ENCODE measurements at places on chromosomes 1 and 21.

DNA sequence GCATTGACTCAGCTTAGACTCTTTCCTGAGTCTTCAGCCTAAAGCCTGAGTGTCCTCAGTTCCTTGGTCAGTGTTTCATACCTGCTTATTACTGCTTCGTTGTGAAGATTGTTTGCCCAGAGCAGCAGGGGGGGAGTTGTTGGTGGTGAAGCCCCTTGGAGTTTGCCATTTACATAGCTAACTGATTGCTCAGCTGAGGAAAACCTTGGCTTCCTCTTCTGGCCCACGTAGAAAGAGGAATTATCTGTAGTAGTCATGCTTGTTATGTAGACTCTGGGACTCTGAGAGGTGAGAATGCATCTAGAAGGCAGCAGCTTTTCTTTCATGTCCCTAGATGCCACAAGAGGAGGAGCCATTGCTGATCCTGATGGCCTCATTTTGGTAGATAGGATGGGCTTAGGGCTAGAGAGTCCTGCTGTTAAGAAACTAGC lies 125.9 kb downstream of the MAST2 start:
- peak; percentile 92 for DNase-seq

DNA sequence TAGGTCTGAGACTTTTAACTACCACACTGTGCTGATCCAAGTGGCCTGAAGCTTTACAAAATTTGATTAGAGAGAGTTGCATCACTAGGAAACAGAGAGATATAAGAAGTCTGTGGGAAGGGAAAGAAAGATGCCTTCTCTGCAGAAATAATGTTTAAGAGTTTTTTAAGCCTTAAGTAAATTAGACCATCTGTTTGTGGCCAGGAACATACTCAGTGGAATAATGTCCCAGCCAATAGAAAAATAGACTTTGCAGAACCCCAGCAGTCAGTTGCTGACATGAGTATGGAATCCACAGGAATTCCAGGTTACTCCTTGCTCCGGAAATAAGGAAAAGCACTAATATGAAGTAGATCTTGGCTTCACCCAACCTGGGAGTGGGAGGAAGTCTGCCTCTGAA lies 144.8 kb downstream of the ST6GALNAC5 start:
- no peak for DNase-seq

DNA sequence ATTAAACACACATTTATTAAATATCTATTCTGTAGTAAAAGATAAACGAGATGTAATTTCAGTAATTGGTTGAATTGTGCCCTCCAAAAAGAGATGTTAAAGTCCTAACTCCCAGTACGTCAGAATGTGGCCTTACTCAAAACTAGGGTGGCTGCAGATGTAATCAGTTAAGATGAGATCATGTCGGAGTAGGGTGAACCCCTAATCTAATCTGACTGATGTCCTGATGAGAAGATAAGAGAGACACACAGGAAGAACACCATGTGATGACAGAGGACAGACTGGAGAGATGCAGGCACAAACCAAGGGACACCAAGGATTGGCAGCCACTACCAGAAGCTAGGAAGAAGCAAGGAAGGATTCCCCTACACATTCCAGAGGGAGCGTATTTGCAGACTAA lies 104.1 kb downstream of the SLC25A24 start:
- no peak for DNase-seq

- DNase-seq, result no peak
These were observed 325.9 kb upstream of the ADAMTS5 start for GRCh38 chr21:27292783-27293182.

GRCh38 chr21:27819299-27819698 lies 852.4 kb upstream of the ADAMTS5 start:
- no peak for DNase-seq

- DNase-seq, result no peak
These were observed 57.9 kb downstream of the PHTF1 start for GRCh38 chr1:113701429-113701828.

DNA sequence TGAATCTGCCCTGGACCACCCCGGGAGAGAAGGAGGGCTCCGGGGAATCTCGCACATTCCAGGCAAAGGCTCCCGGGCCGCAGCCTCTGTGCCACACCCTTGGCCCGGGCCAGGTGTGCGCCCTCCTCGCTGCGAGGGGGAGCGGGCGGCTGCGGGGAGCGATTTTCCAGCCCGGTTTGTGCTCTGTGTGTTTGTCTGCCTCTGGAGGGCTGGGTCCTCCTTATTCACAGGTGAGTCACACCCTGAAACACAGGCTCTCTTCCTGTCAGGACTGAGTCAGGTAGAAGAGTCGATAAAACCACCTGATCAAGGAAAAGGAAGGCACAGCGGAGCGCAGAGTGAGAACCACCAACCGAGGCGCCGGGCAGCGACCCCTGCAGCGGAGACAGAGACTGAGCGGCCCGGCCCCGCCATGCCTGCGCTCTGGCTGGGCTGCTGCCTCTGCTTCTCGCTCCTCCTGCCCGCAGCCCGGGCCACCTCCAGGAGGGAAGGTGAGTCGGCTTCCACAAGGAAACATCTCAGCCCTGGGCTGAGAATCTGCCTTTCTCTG lies at the start of gene LAMC2:
Gene LAMC2, plus strand, starts transcription at position 324 of the 550 bp plus-strand sequence. Its CDS starts 89 bp downstream, at position 413.
- DNase-seq, result peak; percentile 95

DNA sequence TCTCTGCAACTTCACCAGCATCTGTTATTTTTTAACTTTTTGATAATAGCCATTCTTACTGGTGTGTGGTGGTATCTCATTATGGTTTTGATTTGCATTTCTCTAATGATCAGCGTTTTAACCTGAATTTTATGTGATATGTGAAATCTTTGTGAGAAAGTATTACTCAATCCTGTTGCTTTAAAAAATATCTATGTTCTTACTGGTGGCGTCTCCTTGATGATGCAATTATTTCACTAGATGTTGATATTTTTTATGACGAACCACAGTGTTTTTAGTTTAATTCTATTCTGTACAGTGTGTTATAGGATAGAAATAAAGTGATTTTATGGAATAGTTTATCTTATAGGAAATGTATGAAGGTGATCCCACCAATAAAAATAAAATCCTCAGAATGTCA lies 54.7 kb upstream of the GPR88 start:
- DNase-seq, result no peak

- no peak for DNase-seq
These were observed 21.5 kb upstream of the GPR37L1 start for GRCh38 chr1:202101184-202101583.

- no peak for DNase-seq
These were observed 6.2 kb upstream of the AADACL3 start for GRCh38 chr1:12709696-12710095.

DNA sequence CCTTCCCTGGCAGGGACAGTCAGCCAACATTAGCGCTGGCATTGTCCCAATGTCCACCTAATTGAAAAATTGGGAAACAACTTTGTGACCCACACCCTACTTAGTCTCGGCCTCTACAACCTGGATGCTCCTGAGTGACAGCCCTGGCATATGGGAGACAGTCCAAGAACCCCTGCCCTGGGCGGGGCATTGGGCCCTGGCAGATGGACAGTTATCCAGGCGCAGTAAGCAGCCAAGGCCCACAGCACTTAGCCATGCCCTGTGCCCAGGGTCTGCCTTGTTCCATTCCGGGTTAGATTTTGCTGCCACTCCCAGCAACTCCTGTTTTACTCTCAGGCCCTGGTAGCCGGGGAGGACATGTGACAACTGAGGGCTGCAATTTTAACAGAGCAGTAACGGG lies 50.3 kb downstream of the NFASC start:
- no peak for DNase-seq

DNA sequence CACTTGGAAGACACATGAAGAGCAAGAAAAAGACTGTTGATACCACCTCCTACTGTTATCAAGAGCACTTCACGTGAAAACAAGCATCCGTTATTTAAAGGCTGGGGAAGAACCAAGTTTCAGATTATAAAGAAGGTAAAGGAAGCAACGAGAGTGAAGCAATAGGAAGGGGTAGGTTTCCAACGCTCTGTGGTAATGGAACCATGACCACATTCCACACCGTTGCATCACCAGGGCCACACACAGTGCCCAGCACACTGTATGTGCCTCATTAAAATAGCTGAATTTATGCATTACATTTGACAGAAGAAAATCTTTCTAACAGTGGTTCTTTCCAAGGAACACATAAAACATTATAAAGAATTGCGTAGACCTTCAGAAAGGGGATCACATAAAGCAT lies 435.8 kb downstream of the MRPL39 start:
- DNase-seq, result no peak

GRCh38 chr1:211198880-211199279 lies 60.3 kb upstream of the RCOR3 start:
- DNase-seq, result no peak

DNA sequence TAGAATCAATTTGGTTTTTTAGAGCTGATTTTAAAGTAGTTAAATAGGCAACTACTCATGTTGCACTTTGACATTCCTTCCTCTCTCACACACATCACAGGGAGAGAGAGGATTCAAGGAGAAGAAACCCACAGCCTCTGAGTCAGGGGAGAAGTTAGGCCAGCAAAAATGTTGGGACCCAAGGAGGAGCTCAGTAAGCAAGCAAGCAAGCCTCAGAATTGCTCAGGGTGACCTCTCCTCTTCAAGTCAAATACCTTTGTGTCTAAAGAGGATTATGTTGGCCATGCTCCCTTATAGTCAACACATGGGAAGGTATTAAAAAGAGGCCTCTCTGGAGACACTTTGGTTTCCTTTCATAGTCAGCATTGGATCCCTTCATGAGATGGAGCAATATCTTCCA lies 80.5 kb upstream of the WARS2 start:
- DNase-seq, result no peak

DNA sequence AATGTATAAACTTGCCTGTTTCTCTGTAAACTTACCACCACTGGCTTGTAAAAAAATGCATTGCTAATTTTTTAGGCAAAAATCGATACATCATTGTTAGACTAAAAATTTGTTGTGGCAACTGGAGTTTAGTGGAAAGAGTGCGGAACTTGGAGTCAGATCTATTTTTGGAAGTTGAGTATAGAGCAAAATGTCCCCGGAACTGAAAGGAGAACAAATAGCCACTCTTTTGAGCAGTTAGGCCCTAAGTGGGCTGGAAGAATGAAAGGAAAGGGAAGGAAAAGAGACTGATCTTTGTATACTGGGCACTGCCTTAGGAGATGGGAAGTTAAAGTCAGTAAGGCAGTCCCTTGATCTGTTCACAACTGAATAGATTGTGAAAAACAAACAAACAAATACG lies 30.2 kb downstream of the OPTC start:
- DNase-seq, result no peak

GRCh38 chr1:175920381-175920780 lies 177.0 kb upstream of the TNR start:
- DNase-seq, result no peak

GRCh38 chr1:101221945-101222429 lies 14.8 kb upstream of the S1PR1 start:
- no peak for DNase-seq

- DNase-seq, result no peak
These were observed 50.7 kb downstream of the ALG14 start for GRCh38 chr1:95021805-95022643.

DNA sequence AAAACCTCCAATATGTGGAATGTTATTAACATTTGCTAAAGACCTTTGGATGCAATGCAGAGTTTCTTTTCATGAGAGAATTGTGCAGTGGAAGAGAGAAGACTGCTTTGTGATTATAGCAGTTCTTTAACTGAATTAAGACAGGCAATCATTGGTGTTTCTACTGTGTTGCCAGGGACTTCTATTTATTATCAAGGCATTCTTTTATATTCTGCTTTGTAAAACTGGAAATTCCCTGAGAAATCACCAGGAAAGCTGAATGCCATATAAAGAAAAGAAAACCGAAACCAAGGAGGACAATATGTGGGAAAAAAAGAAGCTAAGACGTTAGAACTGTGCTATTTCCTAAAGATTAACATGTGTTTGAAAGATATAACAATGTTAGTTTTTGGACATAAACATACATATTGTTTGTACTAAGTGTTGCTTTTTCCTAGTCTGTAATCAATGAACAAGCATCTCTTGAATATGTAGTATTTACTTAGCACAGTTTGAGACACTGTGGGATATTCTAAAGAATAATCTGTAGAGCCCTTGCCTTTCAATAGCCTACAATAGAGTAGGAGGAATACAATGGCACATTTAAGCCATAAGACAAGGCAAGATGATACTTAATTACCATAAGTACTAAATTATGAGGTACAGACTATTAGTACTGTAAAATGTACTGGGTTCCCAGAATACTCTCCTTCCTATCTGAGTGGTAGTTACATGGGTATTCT lies 47.1 kb downstream of the EXTL2 start:
- no peak for DNase-seq

DNA sequence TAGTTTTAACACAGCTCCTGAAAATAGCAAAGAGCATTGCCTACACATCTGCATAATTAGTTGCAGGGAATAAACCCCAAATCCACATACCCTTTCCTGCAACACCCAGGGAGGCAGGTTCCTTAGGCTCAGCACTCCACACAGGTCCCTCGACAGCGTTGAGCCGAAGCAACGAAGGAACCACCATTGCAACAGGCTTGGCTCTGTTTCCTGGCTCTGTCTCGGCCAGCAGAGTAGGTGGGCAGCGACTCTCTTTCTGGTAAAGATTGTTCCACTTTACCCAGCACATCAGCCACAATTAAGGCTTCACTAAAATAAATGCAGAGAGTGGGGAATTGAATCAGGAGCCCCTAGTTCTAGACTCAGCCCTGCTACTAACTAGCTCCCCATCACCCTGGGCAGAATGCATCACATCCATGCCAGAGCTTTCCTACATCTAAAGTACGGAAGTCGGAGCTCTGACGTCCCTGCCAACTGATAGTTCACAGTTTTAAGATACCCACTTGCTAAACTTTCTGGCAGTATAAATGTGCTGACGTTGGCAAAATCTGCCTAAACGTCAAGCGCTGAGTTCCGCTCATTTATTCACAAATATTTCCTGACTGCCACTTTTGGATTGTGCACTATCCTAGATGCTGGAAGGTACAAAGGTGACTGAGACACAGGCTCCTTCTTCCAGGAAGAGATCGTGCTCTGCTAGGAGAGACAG lies 79.0 kb upstream of the COA6 start:
- DNase-seq, result no peak

GRCh38 chr1:179966551-179966950 lies 11.9 kb downstream of the CEP350 start:
- no peak for DNase-seq

DNA sequence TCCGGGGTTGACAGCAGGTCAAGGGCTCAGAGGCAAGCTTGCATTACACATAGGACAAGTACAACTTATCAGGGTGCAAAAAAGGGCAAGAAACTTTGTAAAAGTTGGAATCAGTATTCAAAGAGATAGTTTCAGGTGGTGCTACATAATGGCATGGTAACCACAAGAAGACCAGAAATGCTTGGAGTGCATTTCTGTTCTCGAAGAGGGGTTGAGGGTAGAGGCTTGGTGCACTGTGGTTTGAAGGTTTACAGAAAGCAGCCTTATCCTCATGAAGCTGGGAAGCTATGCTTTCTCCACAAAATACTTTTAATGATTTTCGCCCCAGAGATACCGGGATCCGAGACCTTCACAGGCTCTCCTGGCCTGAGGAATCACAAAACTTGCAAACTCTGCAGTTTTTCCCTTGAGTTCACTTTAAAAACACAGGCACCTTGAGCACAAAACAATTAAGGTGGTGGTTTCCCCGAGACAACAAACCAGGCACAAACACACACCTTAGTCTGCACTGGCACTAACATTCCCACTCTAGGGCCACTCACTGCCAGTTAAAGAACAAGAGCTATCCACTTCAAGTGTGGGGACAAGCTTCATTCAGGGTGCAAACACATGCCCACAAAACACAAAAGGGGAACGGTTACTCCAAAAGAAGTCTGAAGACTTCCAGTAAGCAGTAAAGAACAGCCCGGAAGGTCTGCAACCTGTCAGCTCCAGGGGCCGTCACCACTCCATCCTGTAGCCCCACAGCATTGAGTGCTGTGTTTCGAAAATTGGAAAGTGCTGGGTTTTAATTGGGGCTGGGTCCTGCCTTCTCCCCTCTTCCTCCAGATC lies 29.8 kb upstream of the NFIA start:
- no peak for DNase-seq

GRCh38 chr1:57591842-57592241 lies 168.0 kb upstream of the DAB1 start:
- DNase-seq, result no peak
